ENCODE measurements at places on chromosomes 7 and 10.

DNA sequence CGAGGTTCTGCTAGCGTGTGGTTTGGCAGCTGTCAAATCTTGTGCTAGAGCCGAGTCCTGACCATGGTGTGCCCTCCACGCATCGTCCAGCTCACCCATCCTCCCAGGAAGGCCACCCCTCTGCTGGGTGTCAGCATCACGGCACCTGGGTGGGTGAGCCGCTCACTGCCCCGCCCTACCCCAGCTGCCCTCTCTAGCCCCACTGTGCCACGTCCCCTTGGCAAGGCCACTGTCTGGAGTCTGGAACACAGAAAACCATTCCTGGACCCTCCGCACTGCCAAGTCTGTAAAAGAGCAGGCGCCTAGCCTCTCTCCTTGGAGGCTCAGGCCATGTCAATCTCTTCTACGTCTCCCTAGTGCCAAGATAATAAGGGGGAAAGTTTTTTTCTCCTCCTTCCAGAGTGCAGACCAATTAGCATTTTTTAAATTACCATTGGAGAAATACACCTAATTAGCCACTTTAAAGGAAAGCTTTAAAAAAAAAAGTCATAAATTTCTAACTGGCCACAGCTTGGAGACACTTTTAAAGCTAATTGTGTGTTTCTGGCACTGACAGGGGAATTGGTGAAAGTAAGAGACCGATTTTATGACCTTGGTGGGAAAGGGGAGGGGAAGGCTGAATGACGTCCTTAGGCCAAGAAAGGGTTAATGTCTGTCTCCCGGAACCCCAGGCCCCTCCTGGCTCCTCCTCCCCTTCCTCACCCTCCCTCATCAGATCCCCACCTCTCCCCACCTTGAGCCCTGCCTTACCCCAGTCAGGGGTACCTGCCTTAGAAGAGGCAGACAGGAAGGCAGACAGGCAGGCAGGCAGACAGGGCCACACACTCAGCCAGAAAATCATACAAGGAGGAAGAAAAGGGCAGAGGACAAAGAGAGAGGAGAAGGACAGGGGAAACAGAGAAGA lies 151.2 kb downstream of the PLXNA4 start:
- no peak for DNase-seq

GRCh38 chr10:94546049-94546900 lies 687 bp downstream of the HELLS start:
- no peak for DNase-seq

DNA sequence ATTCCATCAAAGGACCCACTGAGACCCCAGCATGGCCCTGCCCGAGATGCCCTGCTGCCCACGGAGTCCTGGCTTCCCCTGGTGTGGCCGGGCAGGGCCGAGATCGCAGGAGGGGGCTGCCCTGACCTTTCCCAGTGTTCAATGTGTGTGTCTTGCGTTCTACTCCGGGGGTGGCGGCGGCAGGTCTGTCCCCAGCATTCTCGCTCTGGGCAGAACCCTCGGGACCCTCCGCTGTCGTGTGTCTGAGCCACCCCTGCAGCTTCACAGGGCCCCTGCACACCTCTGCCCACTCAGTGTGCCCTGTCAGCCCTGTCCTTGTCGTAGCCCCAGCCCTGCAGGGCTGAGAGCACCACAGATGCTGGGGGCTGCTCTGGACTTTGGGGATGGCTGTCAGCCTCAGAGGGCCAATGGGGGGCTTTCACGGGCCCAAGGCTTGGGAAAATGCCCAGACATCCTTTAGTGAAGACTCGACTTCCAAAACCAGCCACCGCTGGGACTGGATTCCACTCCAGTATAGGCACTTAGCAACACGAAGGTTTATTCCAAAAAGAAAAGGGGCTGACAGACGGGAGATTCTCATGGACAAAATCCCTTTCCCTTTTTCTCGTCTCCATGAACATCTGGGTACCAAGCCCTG lies 30.0 kb upstream of the KNDC1 start:
- no peak for DNase-seq

DNA sequence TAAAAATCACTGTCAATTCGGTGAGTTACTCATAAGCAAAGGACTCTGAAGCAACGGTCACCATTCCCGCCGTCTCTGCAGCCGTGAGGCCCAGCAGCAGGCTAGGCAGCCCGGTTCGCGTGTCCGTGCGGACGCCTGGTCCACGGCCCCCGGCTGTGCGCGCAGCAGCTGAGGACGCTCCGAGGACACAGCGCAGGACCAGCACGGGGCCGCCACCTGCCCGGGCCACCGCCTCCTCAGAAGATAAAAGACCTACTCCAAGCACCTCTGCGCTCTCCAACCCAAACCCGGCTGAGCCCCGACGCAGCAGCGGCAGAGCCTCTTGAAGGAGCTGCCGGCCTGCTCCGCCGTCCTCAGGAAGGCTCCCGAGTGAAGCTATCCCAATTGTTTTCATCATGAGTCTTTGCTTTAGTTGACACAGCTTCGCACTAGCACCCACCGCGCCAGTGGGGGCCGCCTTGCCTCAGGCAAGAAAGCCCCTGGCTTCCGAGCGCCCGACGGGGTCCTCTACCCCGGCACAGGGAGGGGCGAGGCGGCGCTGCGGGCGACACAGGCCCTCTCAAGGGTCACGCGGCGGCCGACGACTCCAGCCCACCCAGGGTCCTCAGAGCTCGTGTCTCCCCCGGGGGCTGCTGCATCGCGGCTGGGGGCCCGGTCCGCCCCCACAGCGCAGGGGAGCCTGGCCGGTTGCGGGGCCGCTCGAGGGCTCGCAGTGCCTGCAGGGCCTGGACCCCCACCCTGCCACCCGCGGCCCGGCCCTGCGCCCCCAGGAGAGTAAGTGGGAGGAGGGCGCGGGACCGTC lies 16.9 kb upstream of the GPR146 start:
- no peak for DNase-seq

DNA sequence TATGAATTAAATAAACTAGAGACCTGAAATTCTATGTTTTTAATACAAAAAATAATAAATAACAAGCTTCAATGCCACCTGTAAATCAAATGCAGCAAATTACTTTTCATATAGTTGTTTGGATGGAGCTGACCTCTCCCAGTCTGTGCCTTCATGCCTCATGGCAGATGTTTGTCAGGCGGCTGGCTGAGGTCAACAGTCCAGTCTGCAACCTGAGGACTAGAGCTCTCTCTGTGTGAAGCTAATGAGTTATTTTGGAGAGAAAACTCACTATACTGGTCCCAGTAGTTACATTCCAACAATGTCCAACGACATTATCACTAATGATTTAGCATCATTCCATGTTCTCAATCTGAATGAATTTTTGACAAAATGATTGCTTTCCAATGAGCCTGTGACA lies 746.2 kb upstream of the POM121L12 start:
- DNase-seq, result no peak

DNA sequence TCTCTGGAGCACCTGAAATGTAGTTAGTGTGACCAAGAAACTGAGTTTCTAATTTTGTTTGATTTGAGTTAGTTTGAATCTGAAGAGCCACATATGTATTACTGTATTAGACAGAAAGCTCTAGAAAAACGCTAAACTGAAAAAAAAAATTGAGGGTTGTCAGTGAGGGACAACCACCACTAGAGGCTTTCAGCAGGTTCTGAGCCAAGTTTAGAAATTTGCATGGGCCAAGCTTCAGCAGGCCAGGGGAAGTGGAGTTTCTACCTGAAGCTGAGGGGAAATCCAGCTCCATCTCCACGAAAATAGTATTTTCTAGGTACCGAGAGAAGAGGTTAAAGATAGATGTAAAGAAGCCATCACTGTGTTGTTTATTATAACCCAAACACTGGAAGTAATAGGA lies 77.9 kb upstream of the PLXNA4 start:
- DNase-seq, result no peak

DNA sequence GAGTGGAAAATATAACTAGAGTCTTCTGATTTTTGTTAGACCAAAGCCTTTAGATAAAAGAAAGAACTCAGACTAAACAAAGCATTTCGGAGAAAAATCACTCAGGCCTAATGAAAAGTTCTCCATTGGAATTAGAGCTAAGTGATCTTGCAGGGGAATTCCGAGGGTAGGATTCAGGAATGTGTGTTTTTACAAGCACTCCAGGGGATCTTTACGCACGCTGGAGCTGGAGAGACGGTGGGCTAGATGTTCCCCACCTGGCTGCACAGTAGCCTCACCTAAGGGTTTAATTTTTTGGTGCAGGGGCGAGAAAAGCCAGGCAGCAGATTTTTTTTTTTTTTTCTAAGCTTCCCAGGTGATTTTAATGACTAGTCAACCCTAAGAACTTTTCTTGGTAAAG lies 7.9 kb upstream of the PAPSS2 start:
- DNase-seq, result no peak

GRCh38 chr10:116555880-116556279 lies 10.1 kb downstream of the PNLIP start:
- DNase-seq, result no peak

DNA sequence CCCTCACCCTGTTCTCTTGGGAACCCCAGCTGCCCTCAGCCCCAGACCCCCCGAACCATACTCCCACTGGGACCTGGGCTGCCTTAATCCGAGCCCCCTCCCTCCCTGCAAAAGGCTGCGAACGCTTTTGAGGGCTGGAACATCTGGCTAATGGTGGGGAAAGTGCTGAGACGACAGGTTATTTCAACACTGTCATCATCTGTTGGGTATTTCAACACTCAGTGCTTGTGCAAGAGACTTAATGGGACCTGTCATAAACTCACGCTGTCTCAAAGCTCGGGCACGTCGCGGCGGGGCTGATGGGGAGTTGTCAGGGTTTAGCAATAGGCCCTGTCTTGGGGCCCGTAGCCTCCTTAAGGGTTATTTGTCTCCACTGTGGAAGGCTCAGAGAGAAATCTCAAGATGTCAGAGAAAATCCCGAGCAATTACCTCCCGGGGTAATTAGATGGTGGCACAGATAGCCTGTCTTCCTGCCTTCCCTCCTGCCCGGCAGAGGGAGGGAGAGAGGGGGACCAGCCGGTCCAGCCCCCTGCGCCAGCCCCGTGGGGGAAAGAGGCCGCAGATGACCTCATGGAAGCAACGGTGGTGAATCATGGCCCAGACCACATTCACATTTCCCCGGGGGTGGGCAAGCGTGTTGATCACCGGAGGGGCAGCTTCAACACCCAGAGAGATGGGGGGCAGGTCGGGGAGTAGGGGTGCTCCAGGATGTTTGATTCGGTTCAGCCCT lies 88.7 kb upstream of the MYL10 start:
- no peak for DNase-seq

DNA sequence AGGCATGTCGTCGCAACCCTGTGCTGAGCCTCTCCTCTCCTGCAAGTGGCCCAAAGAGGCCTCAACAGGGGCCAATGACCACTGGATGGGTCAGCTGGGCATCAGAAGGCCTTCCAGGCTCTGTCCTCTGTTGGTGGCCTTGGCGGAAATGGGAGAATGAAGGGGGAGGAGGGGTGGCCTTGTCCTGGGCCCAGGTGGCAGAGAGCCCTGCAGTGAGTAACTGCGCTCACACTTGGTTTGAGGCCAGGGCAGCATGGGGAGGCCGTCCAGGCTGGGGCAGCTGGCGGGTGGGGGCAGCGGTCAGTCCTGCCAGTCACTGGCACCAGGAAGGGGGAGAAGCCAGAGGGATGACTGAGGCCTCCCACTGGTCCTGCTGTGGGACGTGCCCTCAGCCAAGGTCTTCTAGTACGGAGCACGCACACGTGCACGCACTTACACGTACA lies 59.8 kb downstream of the LHPP start:
- DNase-seq, result no peak

GRCh38 chr7:121480058-121480457 lies 84.0 kb upstream of the FAM3C start:
- DNase-seq, result no peak

DNA sequence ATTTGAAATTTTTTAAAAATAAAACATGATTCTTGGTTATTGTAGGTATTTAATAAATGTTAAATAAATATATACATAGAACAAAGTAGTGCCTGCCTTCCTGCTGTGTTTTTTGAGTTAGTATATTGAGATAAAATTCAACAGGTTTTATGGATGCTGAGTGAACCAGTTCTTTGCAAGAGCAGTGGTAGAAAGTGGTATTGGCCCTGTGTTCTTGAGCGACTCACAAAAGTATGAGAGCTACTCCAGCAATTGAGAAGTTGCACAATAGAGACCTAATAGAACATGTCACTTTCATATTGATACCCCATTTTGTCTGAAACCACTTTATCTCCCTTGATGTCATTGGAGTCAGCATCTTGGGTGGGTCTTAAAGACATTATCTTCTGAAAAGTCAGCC lies 32.6 kb upstream of the GJD4 start:
- DNase-seq, result no peak

DNA sequence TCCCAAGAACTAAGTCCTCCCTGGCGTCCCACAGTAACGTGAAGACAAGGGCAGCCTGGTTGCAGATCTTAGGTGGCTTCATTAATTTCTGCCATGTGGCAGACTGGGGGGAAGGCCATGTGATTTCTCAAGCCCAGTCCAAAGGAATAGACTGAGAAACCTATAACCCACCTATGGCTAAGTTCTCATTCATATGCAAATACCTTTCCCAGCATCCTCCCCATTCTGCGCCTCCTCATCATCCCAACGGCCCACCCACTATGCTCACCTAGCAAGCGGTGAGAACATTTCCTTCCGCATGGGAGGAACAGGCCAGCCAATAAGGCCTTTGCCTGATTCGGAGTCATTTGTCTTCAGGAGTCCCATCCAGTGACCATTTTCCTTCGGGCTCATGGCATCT lies 8.2 kb upstream of the CLEC2L start:
- DNase-seq, result no peak

- DNase-seq, result no peak
Observed at GRCh38 chr10:33332183-33333065, 2.0 kb downstream of the NRP1 start.

DNA sequence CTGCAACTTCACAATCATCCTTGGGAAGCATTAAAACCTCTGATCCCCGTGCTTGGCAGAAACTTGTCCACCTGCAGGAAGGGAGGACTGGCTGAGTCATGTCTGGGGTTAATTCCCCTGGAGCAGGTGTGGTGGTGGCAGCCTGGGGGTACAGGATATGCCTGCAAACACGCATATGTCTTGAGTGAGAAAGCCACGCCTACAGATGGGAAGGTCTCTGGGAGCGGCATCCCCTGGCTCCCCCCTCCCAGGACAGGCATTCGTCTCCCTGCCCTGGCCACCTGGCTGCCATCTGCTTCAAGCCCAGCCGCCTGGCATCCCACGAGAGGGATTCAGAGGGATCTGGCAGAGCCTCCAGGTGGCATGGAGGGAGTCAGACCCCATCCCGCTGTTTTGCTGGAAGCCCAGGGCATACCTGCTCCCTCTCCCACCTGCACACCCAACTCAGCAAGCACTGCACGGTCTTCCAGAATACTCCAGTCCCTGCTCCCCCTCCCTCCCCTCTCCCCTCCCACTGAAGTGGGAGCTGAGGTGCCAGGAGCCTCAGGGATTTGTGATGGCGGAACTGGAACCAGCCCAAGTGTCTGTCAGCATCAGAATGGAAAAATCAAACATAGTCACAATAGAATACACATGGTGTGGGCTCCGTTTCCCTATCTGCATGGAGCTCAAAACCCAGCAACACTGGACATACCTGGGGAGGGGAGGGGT lies 61.0 kb downstream of the CAMK2B start:
- no peak for DNase-seq

GRCh38 chr7:68440866-68441265 lies 1157.4 kb upstream of the AUTS2 start:
- no peak for DNase-seq

GRCh38 chr10:93103953-93104352 lies 30.3 kb downstream of the CYP26A1 start:
- DNase-seq, result no peak

GRCh38 chr7:139753081-139753692 lies 24.6 kb downstream of the HIPK2 start:
- no peak for DNase-seq

Data from stimulated activated CD4-positive, alpha-beta T cell treated with anti-CD3 and anti-CD28 coated beads, Interleukin-12 subunit alpha, Interleukin-12 subunit beta, amount 100 ng/mL, for 48 hours (primary cell).